Activated T-helper 1 cell treated with anti-CD3 and anti-CD28 coated beads, Interleukin-2, amount 50 U/mL, for 16 hours (primary cell): ENCODE measurements at places on chromosomes 6 and 20.

DNA sequence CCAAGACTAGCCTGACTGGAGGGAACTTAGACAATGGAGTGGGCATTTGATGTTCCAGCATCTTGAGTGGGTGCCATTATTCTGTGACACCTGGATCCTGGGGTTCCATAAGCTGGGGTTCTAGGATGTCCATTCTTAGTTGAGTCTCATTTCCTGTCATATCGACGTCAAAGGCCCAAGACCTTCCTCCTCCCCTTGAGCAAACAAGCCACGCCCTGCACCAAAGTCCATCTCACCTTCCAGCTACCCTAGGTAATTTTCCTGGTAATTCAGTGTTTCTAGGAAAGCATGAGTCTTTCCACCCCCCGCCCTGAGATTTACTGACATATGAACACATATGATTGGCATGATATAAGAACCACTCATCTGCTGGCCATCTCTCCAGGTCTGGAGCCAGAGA is at the start of gene TRIM40:
TSS of gene TRIM40 (plus strand) at position 384 of the 400 bp plus-strand sequence. CDS start 897 bp downstream, outside the sequence.
- no peak for DNase-seq

GRCh38 chr6:19454001-19454720 is 383.0 kb upstream of the ID4 start:
- no peak for DNase-seq

- DNase-seq: no peak
These were observed 3.9 kb upstream of the LY6G6D start for GRCh38 chr6:31711233-31711632.

DNA sequence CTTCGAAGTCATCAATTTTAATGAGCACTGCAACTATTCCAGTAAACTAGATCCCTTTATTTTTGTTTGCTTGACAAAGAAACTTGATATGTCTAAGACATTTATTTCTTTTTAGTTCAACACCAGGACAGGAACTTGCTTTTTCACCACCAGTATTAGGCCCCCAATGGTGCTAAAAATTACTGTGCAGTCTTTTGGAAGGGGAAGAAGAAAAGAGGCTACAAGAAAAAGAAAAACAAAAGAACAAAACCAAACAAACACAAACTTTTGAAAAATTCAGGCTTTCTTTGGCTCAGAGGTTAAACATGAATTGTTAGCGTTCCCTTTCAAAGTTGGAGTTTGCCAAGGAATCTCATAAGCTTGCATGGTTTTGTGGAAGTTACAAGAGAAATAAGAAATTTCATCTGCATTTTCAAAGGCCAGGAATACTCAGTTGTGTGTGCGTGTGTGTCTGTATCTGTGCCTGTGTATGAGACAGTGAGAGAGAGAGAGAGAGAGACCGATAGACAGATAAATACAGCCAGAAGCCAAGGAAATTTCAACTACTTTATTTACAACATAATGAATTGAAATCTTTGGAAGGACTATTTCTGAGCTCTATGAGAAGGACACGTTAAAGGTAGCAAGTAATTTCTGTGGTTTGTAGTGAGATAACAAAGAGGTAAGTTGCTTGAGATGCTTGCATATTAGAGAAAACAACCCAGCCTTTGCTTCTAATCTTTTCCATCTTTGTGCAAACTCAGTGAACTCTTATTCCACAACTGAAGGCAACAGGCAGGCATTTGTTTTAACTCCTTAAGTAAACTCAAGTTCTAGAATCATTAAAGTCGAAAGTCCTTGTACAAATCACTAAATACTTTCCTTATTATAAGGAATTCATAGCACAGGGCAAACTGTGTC is 171.0 kb upstream of the CITED2 start:
- DNase-seq: no peak

- DNase-seq: no peak
These were observed 233.1 kb upstream of the ZNF217 start for GRCh38 chr20:53826597-53827291.

DNA sequence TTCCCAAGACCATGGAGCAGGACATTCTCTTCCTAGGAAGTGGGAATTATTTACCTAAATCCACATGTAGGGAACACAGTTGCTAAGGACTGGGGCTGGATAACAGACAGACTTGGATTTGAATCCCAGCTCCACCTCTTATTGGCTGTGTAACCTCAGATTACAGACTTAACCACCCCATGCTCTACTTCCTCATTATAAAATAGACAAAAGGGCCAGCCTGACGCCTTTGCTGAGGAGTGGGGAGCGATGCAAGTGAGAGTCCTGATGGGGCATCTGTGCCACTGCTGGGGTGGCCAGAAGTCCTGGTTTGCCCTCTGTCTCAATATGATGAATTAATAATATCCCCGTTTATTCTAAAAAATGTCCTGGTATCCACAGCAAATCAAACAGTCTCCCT is 46.8 kb downstream of the SPATA2 start:
- DNase-seq: no peak

DNA sequence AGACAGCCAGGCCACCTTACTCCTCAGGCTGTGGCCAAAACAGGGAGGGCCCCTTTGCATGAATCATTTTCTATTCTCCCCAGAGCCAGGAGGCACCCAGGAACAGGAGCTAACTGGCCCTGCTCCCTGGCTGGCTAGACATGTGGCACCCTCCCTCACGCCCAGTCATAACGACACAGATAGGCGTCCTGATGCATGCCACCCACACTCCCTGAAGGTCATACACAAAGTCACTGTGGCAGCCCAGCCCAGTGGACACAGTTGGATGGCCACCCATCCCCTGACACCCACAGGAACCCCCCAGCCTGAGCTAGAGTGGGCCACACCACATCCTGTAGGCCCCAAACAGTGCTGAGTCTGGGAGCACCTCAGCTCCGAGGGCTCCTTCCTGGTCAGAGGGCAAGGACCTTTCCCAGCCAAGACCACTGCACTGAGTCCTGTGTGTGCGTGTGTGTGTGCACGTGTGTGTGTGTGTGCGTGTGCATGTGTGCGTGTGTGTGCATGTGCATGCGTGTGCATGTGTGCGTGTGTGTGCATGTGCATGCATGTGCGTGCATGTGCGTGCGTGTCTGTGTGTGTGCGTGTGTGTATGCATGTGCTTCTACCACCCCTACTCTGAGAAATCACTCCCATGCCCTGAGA is 21.6 kb downstream of the TFEB start:
- DNase-seq: no peak

GRCh38 chr6:26021001-26021349 is 58.4 kb downstream of the TRIM38 start:
- DNase-seq: no peak

GRCh38 chr6:152941746-152942145 is 41.1 kb downstream of the FBXO5 start:
- no peak for DNase-seq

DNA sequence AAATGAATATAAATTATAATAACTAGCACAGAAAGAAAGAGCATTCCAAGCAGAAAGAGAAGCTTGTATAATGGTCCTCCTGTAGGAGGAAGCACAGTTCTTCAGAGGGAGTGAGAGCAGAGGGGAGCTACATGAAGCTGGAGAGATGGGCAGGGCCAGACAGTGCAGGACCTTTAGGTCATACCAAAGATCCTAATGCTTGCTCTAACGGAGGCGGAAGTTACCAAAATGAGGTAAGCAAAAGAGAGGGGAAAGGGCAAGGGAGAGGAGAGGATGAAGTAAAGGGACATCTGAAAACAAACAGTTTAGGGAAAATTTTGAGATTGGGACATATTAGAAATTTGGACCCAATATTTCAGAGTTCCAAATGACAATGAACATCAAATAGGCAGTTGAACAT is 50.2 kb downstream of the HBS1L start:
- no peak for DNase-seq

DNA sequence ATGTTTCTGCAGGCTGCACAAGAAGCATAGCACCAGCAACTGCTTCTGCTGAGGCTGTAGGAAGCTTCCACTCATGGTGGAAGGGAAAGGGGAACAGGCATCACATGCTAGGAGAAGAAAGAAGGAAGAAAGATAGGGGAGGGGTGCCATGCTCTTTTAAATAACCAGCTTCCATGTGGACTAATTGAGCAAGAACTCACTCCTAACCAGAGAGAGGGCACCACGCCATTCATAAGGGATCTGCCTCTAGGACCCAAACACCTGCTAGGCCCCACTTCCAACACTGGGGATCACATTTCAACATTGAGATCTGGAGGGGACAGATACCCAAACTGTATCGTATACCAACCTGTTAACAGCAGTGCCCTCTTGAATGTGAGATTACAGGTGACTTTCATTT is 46.9 kb upstream of the ARMC2 start:
- no peak for DNase-seq

DNA sequence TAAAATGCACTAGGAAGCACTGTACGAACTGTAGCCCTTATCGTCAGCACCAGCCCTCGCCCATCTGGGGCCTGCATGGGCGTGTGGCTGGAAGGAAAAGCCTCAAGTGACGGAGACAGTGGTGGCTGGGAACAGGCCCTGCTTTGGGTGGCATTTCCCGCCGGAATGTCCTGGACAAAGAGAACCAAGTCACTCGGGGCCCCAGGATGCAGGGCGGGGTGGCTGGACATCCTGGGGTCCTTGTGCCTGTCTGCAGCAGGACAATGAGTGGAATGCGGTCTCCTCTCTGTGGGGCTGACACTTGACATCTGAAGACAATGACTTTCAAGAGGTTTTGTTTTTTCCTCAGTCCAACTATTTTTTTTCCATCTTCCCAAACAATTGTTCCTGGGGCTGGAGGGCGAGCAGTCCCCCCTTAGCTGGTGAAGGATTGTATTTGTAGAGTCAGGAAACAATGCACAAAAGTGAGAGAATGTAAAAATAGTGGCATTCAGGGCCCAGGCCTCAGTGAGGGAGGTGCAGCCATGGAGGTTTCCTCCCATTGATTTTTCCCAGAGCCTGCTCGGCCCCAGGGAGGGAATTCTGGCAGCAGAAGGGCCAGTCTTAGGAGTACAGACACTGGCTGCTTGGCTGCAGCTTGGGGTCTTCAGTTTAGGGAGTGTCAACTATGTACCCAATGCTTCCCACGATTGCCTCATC is 64.4 kb downstream of the PREX1 start:
- DNase-seq: no peak

DNA sequence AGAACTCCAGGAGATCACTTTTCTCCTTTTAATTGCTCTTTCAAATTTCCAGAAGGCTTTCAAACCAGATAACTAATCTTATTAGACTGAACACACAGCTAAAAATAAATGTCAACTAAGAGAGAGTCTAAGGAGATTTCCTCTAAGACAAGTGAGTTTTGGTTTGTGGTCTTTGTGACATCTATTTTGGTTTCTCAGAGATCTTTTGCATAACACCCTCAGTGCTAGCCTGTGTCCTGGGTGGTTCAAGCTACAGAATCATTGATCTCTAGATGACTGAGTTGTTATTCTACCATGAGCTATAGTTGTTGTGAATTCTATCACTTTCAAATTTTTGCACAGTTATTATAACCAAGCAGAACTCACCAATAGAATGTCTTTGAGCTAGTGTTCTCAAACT is 49.1 kb upstream of the PLCB4 start:
- no peak for DNase-seq

DNA sequence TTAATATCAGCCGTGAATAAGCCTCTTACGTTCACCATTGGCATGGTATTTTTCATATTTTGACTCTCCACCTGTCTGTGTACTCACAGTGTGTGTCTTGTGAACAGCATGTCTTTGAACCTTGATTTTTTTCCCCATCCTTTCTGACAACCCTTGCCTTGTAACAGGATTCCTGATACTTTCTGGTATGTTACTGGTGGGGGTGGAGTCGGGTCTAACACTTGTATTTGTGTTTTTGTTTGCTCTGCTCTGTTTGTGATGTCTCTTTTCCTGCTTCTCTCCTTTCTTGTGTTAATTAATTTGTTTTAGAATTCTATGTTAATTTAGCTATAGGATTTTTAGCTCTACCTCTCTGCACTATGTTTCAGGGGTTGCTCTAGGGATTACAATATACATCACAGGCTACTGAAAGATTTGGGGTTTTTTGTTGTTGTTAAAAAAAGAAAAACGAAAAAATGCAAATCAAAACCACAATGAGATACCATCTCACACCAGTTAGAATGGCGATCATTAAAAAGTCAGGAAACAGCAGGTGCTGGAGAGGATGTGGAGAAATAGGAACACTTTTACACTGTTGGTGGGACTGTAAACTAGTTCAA is 245.1 kb downstream of the CDH4 start:
- no peak for DNase-seq

DNA sequence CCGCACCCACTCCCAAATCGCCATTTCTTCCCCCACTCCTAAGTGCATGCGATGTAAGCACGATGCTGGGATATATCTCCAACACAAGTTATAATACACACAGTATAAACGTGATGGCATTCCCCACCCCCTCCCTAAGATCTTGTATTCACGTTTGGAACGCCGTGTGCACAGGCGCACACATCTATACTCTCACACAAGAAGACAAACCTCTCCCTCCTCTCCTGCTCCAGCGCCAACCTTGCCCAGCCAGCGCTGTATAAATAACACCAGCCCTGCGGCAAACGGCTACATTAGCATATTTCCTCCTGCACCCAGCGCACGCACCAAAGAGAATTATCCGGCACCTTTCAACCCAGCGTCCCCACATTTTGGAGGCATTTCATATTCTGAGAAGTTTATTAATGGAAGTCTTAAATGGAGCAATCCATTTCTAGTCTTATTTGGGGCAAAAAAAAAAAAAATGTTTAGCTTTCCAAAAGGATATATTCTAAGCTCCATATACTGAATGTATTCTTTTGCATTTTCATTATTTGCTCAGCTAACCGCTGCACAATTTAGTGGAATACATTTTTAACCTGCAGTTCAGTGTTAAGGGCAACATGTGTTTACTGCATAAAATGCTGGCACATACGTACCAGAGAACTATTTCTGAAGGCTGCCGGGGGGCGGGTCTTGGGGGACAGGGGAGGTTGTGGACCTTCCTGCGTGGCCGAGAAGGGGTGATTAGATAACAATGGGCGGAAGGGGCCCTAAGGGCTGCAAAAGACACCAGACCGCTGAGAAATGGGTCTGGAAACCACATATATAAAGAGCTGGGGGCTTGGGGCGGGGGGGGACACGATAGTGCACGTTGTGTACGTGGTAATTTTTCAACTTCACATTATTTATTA is 1.1 kb upstream of the SLC22A23 start:
- no peak for DNase-seq

DNA sequence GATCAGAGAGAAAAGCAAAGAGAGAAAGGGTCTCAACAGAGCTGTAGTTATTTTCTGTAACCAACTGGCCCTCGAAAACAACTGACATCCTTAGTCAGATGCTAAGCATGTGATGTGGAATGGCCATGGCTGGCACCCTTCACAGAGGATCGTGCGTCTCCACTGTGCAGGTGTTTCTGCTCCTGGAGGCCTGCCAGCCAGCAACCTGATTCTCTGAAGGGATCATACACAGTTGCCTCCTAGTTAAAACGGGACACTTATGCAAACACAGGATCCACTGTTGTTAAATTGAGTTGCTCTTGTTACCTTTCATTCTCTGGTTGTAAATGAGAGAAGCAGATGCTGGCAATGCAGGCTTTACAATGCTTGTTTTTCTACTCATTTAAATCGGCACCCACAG is 148.5 kb downstream of the HDGFL1 start:
- no peak for DNase-seq

GRCh38 chr6:3762359-3762758 is 10.8 kb upstream of the PXDC1 start:
- DNase-seq: no peak

GRCh38 chr20:16749573-16749972 is 1.4 kb downstream of the OTOR start:
- DNase-seq: no peak

GRCh38 chr20:25253606-25254275 is 5.9 kb downstream of the PYGB start:
- no peak for DNase-seq
